Renal cortical epithelial cell (primary cell): ENCODE measurements at places on chromosomes 13 and 19. TPM values are rescaled to one million over a fixed set of nuclear protein-coding genes. Genes with fewer than 3 reads are reported as not detected.
A peak's percentile ranks its signal among the peaks of the same experiment; 100 is the strongest.

- no peak for DNase-seq
These were observed 2.5 kb upstream of the GPX4 start for GRCh38 chr19:1101337-1101698.

GRCh38 chr19:41923045-41923788 lies 5.0 kb downstream of the ERFL start:
- no peak for DNase-seq

DNA sequence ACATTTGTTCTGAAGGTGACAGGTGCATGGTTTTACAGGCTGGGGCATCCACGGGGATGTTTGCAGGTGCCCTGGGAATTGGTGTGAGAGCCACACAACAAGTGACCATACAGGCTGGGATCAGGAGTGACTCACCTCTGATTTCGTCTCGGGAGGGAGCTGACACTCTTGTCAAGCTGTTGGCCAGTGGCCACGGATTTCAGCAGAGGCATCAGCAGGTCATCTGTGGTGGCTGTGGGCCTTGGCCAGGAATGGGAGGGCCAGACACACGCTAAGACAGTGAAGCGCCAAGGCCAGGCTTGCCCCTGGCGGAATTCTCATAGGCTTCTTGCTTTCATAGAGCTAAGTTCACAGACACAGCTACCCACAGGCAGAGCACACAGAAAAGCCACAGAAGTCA lies 108.6 kb downstream of the HSPH1 start:
- DNase-seq: peak; percentile 43

DNA sequence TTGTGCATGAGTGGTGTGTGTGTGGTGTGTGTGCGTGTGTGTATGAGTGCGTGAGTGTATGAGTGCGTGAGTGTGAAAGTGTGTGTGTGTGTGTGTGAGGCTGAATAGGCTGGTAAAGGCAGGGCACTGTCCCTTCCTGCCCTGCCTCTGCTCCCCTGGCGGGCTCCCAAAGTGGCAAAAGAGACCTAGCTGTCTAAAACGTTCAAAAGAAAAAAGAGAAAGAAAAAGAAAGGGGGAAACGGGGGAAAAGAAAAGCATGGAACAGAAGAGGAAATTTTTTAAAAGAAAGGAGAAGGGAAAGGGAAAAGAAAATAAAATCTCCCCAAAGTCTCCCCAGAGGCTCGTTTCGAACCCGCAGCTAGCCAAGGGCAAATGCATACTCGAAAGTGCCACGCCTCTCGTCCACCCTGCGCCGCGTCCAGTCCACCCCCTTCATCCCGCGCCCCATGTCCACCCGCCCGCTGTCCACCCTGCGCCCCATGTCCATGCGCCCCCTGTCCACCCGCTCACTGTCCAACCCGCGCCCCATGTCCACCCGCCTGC lies 37.0 kb upstream of the FLT1 start:
- DNase-seq: no peak

DNA sequence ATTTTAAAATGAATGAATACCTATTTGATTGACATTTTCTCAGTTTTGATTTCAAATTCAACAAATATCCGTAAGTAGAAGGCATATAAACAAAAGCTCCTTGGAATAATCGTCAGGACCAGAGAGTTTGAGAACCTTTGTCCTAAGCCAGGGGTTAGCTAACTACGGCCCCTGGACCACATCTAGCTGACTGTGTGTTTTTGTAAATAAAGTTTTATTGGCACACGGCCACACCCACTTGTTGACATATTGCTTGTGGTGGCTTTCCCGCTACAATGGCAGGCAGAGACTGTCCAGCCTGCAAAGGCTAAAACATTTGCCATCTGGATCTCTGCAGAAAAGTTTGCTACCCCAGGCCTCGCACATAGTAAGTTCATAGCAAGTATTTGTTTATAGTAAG lies 83.4 kb downstream of the GNG7 start:
- no peak for DNase-seq

DNA sequence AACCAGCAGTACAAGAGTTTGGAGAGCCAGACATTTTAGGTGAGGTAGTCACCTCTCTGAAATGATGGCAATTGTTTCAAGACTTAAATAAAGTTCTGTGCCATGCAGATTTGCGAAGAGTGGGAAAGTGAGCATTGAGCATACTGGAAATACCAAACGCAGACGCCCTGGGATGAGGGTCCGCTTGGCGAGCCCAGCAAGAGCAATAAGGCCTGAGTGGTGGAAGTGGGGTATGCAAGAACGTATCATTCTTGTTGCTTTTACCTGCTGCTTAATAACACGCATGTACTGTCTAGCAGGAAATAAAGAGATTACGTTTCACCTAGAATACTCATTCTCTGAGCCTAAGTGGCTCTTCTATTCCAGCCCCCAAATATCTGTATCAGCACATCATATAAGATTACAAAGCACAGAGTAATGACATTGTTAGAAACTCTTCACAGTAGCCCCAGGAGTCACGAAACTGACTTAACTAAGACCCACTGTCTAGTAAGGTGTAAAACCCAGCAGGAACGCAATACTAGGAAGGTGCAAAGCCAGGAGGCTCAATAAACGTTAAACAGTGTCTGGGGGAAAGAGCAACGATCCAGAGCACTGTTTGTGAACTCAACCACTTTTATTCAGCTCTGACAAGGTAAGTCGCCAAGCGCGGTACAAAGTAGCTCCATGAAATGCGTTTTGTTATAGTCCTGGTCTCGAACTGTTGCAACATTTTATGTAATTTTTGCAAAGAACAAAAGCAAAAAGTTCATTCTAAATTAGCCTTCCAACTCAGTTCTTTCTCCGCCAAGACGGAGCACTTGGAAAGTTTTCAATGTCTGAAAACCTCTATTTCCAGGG lies 1.2 kb downstream of the RCBTB2 start:
- DNase-seq: peak; percentile 39

DNA sequence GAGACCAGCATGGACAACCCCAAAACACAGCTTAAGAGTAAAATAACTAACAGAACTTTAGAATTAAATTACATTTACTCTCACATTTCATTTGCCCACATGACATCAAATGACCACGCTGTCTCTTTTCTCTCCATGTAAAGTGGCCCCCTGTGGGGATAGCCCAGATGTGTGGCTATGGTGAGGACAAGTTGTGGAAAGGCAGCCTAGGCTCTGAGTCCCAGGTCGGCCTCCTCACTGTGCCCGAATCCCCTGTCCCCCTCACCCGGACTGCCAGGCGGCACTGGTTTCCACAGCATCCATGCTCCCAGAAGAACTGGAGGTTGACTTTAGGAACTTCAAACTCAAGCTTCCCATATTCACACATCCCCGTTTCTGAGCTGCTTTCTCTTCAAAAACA lies 111.8 kb upstream of the UQCRFS1 start:
- no peak for DNase-seq

GRCh38 chr13:31310786-31311185 lies 111.0 kb downstream of the B3GLCT start:
- peak; percentile 18 for DNase-seq

GRCh38 chr19:44499559-44499958 lies 763 bp downstream of the ZNF180 start:
- DNase-seq: no peak

DNA sequence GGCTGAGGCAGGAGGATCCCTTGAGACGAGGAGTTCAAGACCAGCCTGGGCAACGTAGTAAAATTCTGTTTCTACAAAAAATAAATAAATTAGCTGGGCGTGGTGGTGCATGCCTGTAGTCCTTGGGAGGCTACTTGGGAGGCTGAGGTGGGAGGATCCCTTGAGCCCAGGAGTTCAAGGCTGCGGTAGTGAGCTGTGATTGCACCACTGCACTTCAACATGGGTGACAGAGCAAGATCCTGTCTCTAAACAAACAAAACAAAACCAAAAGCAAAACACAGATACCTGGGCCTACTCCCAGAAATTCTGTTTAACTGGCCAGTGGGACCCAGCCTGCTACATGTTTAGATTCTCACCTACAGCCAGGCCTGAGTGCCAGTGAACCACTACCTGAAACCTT lies 74.6 kb upstream of the MEDAG start:
- DNase-seq: no peak

GRCh38 chr13:110136660-110137585 lies 170.0 kb downstream of the COL4A1 start:
- DNase-seq: no peak

DNA sequence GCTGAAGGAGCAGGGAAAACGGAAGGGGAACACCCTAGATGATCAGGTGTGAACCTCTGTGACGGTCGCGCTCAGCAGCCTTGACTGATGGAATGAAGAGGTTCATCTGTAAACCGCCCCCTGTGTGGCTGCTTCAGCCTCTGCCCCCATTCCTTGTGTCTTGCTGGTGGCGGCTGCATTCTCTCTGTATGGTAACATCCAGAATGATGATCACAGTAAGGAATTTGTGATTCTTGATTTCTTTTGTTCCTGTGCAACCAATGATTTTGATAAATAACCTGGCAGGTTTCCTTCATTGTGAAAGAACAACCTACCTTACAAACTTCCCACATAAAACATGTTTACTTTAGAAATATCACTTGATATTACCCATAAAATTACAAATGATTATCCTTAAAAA lies 118.7 kb upstream of the MCF2L start:
- DNase-seq: peak; percentile 41

- DNase-seq: no peak
These were observed 245.3 kb upstream of the HTR2A start for GRCh38 chr13:47142105-47142504.

GRCh38 chr19:15038294-15038693 lies 11.0 kb upstream of the CASP14 start:
- no peak for DNase-seq

- DNase-seq: no peak
These were observed 581.5 kb upstream of the KLF12 start for GRCh38 chr13:74715718-74716117.

GRCh38 chr13:106284358-106284757 lies 251.1 kb downstream of the EFNB2 start:
- peak; percentile 31 for DNase-seq

GRCh38 chr19:35345671-35346111 lies 2.0 kb upstream of the FFAR1 start:
- no peak for DNase-seq

DNA sequence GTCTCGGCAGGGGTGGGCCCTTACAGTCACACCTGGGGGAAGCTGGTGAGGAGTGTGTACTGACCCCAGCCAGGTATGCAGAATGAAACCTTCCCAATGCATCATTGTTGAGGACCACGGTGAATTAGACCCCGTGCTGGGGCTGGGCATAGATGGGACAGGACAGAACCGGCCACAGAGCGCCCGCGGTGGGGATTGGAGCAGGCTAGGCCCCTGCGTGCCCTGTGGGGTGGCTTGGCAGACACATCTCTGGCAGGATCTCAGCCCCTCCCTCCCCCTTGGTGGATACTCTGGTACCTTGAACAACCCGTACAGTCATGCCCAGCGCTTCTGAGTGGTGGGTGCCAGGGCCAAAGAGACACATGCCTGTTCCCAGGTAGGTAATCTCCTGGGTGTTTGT lies 200.6 kb downstream of the TEX29 start:
- no peak for DNase-seq

GRCh38 chr13:31790992-31791391 lies 51.7 kb downstream of the RXFP2 start:
- peak; percentile 6 for DNase-seq

- DNase-seq: no peak
These were observed 966.0 kb downstream of the PCDH17 start for GRCh38 chr13:58597552-58597951.

DNA sequence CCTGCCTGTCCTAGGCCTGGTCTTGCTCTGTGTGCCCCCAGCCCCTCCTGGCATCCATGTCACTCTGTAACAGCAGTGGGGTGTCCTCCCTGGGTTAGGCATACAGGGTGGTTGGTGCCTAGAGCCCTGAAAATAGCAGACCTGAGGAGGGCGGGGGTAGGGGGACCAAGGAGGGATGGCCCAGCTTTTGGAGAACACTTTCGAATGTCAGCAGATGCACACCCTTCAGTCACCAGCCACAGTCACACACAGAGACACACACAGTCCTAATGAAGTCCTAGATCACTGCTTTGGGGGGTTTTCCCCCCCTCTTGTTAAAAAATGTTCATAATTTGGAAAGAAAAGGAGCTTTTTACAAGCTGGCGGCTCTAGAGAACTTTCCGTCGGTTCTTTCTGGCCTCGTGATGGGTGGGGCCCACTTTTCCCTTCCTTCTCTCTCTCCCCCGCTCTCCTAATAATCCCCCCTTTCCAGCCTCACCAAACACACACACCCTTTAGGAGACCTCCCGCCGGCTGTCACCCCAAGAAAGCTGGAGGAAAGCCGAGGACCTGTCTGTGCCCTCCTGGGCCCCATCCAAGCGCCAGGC lies 47.9 kb downstream of the LYL1 start:
- DNase-seq: no peak

GRCh38 chr19:49631014-49631588 lies 8.8 kb downstream of the RRAS start:
- no peak for DNase-seq

DNA sequence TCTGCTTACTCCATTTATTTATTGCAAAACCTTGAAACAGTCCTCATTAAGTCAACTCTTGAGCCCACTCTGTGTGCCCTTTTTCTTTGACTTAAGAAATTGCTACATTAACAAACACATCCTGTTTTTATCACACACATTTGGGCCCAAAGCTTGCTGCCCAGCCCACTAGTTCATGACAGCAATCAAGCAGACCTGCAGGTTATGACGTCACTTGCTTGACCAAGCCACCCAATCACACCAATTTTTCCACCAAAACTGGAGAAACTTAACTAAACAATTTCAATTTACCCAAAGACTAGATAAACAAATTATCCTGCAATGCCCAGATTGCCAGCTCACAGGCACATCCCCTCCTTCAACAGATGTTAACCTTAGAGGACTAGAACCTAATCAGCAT lies 120.7 kb downstream of the ZNF429 start:
- DNase-seq: no peak

- DNase-seq: no peak
These were observed 624 bp downstream of the SAFB start for GRCh38 chr19:5623397-5624017.

DNA sequence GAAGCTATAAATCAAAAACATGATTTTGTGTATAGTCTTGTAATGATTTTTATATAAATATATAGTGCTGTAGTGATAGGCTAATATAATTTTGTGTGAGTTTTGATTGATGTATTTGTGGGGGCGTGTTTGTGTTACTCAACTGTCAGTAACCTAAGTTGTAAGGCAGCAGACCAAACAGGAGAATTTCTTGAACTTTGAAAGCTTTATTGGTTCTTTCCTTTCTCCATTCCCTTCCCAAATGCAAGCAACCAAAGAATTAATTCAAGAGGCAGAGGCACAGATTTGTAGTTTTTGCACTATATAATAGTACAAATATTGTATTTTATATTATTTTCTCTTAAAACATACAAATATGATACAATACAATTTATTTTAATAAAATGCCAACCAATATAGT lies 109.6 kb downstream of the FLT1 start:
- no peak for DNase-seq

The NLRP4 gene
- total RNA-seq: not detected in 2 replicates

The ZNF223 gene
- 8.5 and 9.4 TPM in 2 replicates for total RNA-seq

The ZNF333 gene
- 2.6 and 12.4 TPM in 2 replicates for total RNA-seq

The ACTMAP gene
- total RNA-seq: 0.35 and 4.5 TPM in 2 replicates

The C5AR1 gene
- total RNA-seq: 0.80 TPM in 1 of 2 replicates, not detected in the other

The TUBB4A gene
- total RNA-seq: 0.87 and 6.8 TPM in 2 replicates

The HIF3A gene
- total RNA-seq: 1.1 TPM in 1 of 2 replicates, not detected in the other

The KLK8 gene
- 5.4 TPM in 1 of 2 replicates, not detected in the other for total RNA-seq

The HPN gene
- 1.2 and 4.2 TPM in 2 replicates for total RNA-seq

The PEG3 gene
- 1.0 and 3.5 TPM in 2 replicates for total RNA-seq

The SHISA7 gene
- total RNA-seq: not detected in 2 replicates

The HIPK4 gene
- not detected in 2 replicates for total RNA-seq

The RNASEH2A gene
- total RNA-seq: 7.7 and 19.6 TPM in 2 replicates

The PSG7 gene
- total RNA-seq: not detected in 2 replicates
